Mammary epithelial cell (primary cell): ENCODE measurements at places on chromosomes 6 and 20.

- peak; percentile 43 for DNase-seq
Observed at GRCh38 chr6:10720265-10720959, 2.5 kb upstream of the TMEM14C start.

GRCh38 chr20:48759631-48760245 is 68.1 kb downstream of the PREX1 start:
- no peak for DNase-seq

GRCh38 chr6:90938122-90938521 is 351.2 kb upstream of the MAP3K7 start:
- DNase-seq, result peak; percentile 70

- DNase-seq, result no peak
Observed at GRCh38 chr20:890666-891057, 25.5 kb downstream of the ANGPT4 start.

DNA sequence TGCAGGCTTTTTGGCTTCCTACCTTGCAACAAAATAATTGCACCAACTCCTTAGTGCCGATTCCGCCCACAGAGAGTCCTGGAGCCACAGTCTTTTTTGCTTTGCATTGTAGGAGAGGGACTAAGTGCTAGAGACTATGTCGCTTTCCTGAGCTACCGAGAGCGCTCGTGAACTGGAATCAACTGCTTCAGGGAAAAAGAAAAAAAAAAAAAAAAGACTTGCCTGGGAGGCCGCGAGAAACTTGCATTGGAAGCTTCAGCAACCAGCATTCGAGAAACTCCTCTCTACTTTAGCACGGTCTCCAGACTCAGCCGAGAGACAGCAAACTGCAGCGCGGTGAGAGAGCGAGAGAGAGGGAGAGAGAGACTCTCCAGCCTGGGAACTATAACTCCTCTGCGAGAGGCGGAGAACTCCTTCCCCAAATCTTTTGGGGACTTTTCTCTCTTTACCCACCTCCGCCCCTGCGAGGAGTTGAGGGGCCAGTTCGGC is 420 bp downstream of the SOX4 start:
- no peak for DNase-seq

DNA sequence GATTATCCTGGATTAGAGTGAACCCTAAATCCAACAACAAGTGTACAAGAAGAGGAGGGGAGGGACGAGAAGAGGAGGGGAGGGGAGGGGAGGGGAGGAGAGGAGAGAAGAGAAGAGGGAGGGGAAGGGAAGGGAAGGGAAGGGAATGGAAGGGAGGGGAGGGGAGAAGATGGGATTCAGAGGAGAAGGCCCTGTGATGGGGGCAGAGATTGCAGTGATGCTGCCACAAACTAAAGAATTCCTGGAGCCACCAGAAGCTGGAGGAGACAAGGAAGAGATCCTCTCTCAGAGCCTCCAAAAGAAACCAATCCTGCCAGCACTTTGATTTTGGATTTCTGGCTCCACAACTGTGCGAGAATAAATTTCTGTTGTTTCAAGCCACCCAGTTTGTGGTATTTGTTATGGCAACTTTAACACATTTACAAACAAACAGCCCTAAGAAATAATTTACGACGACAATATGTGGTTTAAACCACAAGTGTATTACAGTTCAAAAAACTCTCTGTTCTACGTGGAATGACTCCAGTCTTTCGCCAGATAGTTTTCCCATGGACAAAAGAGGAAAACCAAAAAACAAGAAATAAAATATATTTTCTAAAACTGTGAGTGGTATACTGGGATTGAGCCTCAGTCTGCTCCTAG is 235.4 kb downstream of the HDGFL1 start:
- no peak for DNase-seq
